ENCODE measurements at places on chromosomes 6 and 20.

GRCh38 chr6:159031846-159032245, 12.9 kb downstream of the TAGAP start:
- DNase-seq = no peak

- DNase-seq = no peak
These were observed 266.7 kb upstream of the SULF2 start for GRCh38 chr20:48051794-48052474.

DNA sequence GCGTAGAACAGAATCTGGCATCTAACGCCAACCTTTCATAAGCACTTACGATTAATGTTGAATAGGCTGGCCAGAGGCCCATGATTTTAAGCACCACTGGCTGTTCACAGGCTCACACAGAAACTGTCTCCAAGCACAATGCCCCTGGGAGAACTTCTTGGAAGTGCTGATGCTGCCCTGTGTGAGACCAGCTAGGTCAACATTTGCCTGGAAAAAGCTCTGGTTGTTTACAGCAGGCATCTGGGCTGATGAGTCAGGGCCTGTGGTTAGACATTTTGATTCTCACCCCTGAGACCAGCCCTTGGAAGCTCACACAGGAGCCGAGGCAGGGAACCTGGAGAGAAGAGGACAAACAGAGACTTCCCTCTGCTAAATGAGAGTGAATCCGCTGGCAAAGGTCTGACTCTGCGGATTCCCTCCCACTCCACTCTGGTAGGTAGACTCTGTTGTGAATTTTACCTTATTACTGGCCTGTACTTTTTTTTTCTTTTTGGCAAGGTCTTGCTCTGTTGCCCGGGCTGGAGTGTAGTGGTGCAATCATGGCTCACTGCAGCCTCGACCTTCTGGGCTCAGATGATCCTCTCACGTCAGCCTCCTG, 6.8 kb upstream of the SULF2 start:
- DNase-seq = peak; percentile 92

DNA sequence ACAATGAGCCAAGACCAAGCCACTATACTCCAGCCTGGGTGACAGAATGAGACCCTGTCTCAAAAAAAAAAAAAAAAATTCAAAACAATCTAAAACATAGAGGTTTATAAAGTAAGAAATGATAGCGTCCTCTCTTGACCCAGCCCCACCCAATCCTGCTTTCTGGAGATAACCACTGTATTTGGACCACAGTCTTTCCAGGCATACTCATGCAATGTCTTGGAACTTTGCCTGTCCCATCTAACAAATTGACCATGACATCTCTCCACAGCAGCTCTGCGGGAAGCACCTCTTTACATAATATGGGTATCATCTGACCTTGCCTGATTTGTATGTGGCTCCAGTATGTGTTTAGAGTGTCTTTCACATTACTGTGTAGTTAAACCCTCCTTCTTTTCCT, 9.1 kb upstream of the SHLD1 start:
- DNase-seq = no peak

DNA sequence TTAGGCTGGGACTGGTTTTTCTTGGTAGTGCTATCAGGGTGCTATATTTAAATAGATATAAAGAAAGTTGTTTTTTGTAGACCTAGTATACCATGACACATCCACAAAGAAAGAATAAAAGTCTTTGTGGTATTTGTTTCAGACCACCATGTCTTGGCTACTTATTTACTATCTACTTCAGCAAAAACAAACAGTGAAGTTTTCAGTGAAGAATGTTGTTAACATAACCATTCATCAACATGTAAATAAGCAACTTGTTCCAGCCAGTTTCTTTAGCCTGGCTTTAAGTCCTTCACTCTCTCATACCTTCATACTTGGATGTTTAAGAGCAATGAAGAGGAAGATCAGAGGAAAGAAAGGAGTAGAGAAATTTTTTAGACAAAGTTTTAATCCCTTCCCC, 624.1 kb downstream of the CD109 start:
- DNase-seq = no peak

DNA sequence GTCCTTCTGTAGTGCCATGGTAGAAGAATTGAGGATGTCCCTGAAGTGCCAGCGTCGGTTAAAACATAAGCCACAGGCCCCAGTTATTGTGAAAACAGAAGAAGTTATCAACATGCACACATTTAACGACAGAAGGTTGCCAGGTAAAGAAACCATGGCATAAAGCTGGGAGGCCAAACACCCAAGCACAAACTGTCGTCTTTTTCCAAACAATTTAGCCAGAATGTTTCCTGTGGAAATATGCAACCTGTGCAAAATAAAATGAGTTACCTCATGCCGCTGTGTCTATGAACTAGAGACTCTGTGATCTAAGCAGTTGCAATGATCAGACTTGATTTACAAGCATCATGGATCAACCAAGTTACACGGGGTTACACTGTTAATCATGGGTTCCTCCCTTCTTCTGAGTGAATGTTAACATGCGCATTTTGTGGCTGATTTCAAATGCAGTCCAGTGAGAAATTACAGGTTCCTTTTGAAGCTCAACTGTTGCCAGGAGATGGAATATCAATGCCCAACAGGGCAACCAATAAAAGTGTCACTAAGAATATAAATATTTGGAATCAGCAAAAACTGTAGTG, 674.9 kb downstream of the GRIK2 start:
- DNase-seq = no peak

GRCh38 chr20:25565578-25566157, 19.7 kb downstream of the NINL start:
- DNase-seq = no peak

DNA sequence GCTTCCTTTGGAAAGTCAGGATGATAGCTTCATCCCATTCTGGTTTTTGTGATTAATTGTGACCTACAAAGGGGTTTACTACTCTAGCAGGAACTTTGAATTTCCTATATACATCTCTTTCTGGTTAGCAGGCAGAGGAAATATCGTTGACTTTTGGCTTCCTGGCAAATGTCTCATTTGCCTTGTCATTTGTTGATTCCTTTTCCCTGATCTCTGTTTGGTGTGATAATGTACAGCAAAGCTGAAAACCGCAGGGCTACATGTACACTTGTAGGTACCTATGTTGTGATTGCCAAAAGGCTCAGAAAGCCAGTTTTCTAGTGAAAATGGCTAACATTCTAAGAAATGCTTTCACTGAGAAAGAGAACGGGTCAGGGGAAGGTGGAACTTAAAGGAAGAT, 44.3 kb downstream of the TOP1 start:
- no peak for DNase-seq

GRCh38 chr6:79465381-79465780, 71.8 kb downstream of the LCA5 start:
- no peak for DNase-seq

- DNase-seq = no peak
These were observed 870 bp downstream of the PAK5 start for GRCh38 chr20:9838035-9838377.

GRCh38 chr6:49558238-49558637, 7.8 kb downstream of the C6orf141 start:
- no peak for DNase-seq

GRCh38 chr6:155126727-155127439, 131.8 kb downstream of the TIAM2 start:
- peak; percentile 45 for DNase-seq

DNA sequence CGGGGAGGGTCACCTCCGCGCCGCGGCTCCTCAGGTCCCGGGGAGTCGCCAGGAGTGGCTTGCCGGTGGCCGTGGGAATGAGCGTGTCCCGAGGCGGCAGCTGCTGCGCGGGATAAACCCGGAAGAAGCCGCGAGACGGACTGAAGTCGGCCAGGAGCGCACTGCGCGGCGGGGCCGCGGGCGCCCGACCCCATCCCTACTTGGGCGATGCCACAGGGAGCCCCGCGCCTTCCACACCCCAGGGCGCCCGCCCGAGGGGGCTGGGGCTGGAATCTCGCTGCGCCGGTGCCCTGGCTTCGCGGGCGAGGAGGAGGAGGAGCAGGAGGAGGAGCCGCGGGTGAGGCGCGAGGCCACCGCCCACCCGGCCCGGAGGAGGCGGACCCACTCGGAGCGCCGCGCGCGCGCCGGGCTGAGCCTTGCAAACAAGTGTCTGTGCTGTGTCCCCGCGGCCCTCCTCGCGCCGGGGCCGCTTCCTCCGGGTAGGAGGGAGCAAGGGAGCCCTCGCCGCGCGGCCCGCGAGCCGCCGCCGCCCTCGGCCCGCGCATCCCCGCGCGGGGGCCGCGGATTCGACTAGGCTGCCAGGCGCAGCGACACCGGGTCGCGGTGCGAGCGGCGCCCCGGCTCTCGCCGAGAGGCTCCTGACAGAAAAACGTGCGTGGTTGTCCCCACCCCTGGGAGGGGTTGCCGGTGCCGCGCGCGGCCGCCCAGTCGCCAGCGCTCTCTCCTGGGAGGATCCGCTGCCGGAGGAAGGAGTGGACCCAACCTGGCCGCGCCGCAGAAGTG, at the start of gene ZDHHC14:
ZDHHC14 (plus strand) TSS at position 412 of the 783 bp plus-strand sequence.
- peak; percentile 41 for DNase-seq

DNA sequence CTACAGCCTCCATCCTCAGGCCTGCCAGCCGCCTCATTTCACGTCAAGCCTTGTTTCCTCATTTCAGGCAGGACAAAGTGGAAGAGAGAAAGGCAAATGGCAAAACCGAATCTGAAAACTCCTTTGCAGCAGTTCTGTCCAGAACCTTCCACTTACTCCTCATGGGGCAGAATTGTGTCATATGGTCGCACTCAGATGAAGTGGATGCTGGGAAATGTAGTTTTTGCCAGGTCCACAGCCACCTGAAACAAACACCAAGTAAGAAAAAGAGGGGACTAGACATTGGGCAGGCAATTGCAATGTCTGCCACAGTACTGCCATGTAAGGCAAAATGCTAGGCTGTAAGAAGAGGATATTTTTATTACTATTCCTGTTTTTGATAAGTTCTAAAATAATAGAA, 44.9 kb downstream of the ISM1 start:
- no peak for DNase-seq

DNA sequence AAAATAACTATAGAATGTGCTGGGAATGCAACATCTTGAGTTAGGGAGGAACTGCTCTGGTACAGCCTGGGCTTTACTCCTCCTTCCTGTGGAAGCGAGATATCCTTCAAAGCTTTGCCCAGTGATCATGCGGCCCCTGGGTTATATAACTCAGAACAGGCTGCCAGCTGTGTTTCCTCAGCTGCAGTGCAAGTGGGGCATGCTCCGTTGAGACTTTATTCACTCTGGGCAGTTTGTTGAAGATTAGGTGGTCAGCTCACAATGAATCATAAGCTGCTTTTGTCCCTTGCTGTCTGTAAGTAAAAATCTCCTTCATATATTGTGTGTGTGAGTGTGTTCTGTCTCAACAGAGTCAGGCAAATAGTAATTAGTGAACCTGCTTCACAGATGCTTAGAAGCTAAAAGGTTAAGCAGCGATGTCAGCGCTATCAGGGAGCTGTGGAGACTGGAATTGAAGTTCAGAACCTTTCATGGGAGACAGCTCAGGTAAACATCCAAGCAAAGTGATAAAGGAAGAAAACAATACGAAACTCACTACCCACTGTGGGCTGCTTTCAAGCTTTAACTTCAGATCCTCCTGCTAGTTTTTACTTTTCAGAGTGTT, 688.4 kb downstream of the HTR1B start:
- no peak for DNase-seq

- no peak for DNase-seq
These were observed 17.1 kb upstream of the ASF1A start for GRCh38 chr6:118876814-118877213.

GRCh38 chr20:61449057-61449609, 197.1 kb downstream of the CDH4 start:
- no peak for DNase-seq

DNA sequence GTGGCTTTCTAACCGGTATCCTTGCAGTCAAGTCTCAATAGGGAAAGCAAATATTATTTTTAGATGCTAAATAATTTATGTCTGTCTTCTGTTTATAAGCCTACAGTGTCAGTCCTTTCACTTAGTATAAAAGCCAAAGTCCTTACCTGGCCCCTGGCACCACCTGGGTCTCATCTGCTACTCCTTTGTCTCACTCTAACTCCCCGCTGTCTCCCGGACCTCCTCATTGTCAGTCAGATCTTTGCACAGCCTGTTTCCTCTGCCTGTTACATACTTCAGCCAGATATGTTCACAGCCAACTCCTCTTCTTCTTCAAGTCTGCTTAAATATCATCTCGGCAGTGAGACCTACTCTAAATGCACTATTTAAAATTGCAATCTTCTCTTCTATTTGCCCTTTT, 84.2 kb downstream of the THEMIS start:
- no peak for DNase-seq

- DNase-seq = peak; percentile 33
These were observed 143.1 kb downstream of the ADGRG6 start for GRCh38 chr6:142444881-142445301.

GRCh38 chr6:85285114-85285513, 164.8 kb upstream of the NT5E start:
- DNase-seq = no peak

- DNase-seq = no peak
These were observed 390.8 kb downstream of the CDKAL1 start for GRCh38 chr6:20924911-20925543.

DNA sequence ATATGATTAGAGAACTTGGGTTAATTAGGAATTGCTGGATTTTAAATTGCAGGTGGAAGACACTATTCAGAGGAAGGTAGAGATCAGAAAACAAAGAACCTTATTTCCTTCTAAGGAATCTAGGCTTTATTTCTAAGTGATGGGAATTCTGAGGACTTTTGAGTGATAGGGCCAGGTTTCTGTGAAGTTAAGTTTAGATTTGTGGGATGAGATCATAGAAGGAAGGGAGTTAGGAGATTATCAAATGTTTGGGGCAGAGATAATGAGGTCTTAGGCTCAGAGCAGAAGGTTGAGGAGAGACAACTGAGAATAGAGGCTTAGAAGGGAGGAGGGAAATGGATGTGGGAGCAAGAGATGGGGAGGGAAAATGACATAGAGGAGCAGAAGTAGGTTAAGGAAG, 109.7 kb upstream of the MMS22L start:
- no peak for DNase-seq

- DNase-seq = no peak
These were observed 164.1 kb upstream of the SALL4 start for GRCh38 chr20:51966296-51966971.

- no peak for DNase-seq
These were observed 1299.3 kb upstream of the GJE1 start for GRCh38 chr6:140833408-140833807.

- no peak for DNase-seq
These were observed 35.0 kb upstream of the ADTRP start for GRCh38 chr6:11813606-11814005.

DNA sequence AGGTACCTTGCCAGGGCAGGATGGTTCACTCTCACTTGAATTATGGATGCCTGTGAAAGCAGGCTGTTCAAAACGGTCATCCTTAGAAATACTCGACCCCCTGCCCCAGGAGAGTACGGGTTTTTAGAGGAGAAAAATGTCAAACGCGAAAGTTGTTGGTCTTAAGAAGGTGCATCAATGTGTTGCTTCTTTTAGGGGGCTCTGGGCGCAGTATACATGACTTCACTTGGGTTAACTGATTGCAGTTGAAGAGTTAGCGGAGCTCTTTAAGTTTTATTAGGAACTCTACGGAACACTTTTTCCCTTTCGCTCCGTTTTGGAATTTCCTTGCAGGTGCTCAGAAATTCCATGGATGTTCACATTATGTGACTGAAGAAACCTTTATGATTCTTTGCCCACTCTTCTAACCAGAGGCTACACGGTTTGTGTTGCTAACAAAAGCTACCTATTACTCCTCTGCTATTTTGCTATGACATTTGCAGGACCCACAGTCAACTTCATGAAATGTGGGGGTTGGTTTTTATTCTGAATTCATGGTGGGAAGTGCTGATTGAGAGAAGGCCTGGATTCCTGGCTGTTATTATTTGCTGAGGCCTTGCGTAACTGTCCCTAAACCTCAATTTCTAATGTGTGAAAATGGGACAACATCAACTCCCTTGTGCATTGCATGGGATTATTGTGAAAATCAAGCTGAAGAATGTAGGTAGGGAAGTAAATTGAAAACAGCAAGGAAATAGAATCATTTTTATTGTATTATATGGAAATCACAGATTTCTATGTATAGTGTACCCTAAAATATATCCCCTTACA, 845 bp downstream of the ENPP1 start:
- DNase-seq = no peak
